ENCODE measurements at places on chromosomes 4 and X.

- DNase-seq = peak; percentile 23
Measured at GRCh38 chrX:46447384-46447783, 97.8 kb downstream of the ZNF674 start.

DNA sequence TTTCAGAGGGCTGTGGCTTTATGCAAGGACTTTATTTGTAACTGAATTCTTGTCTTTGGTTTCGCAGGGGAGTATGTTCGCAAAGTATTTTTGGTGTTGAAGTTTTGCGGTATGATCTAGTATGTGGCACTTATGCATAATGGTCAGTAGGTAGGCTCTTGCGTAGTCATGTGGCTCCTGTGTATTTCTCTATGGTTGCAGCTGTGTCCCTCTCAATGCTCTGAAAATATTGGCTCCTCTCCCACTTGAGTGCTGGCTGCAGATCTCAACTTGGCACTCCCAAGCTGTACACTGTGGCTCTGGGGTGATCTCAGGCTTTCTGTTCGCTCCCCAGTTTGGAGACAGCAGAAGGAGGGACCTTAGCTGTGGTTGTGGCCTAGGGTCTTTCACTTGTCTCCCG is 24.8 kb downstream of the ARMCX5 start:
- DNase-seq = no peak

- no peak for DNase-seq
Measured at GRCh38 chrX:38982370-38982769, 181.1 kb downstream of the MID1IP1 start.

GRCh38 chrX:120790118-120790517 is 85.5 kb downstream of the CT47B1 start:
- peak; percentile 86 for DNase-seq

DNA sequence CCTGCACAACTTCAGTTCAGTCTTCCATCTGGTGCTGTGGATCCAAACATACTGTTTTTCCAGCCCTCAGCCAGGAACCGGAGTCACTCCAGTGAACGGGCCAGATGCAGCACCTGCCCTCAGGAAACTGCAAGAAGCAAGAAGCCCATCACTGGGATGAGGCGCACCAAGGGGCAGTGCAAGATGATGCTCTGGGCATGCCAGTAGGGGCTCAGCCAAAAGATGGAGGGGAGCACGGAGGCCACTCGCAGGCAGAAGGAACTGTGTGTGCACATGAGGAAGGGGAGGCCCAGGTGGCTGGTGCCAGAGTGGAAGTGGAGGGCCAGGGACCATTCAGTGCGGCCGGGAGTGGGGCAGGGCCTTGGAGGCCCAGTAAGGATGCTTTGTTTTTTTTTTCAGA is 161.7 kb upstream of the MAMLD1 start:
- no peak for DNase-seq

- DNase-seq = no peak
Measured at GRCh38 chrX:110317061-110317819, 645 bp downstream of the AMMECR1 start.

GRCh38 chr4:145843148-145843547 is 95.5 kb downstream of the ZNF827 start:
- peak; percentile 89 for DNase-seq

GRCh38 chr4:138392751-138393308 is 150.7 kb upstream of the SLC7A11 start:
- no peak for DNase-seq

DNA sequence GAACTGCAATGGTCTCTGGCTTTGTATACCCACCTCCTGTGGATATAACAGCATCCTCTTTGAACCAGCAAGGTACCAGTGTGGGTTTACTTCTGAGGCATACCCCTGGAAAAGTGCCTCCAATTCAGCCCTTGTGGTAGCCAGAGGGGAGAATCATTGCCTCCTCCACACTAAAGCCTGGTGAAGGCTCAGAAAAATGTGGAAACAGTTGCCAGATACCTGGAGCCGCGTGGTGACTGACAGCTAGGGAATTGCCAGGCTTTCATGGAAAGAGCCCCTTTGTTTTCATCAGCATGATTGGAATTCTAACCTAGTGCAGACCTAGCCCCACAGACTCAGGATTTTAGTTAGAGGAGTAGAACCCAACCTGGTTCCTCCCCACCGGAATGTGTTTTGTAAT is 168.6 kb upstream of the KLF3 start:
- DNase-seq = no peak

DNA sequence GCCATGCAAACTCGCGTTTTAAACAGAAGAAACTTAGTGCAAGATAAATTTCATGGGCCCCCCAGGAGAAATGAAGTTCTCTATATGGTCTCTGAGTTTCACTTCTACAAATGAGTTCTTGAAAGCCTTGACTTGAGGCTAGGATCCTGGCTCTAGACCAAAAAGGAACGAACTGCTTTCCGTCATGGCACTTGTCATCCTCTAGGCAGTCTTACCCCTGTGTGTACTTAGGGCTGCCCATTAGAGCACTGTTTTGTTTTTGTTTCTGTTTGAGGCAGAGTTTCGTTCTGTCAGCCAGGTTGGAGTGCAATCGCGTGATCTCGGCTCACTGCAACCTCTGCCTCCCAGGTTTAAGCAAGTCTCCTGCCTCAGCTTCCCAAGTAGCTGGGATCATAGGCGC is 29.0 kb downstream of the RNF4 start:
- no peak for DNase-seq

GRCh38 chr4:2817701-2818350 is 24.9 kb downstream of the SH3BP2 start:
- no peak for DNase-seq

DNA sequence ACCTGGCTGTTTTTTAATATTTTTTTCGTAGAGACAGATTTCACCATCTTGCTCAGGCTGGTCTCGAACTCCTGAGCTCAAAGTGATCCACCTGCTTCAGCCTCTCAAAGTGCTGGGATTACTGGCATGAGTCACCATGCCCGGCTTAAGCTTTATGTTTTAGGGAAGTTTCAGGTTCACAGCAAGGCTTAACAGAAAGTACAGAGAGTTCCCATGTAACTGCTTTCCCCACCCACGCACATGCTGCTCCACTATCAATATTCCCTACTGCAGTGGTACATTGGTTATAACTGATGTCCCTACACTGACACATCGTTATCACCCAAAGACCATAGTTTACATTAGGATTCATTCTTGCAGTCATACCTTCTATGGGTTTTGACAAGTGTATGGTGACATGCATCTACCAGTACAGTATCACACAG is 62.7 kb downstream of the PRPS1 start:
- DNase-seq = no peak

DNA sequence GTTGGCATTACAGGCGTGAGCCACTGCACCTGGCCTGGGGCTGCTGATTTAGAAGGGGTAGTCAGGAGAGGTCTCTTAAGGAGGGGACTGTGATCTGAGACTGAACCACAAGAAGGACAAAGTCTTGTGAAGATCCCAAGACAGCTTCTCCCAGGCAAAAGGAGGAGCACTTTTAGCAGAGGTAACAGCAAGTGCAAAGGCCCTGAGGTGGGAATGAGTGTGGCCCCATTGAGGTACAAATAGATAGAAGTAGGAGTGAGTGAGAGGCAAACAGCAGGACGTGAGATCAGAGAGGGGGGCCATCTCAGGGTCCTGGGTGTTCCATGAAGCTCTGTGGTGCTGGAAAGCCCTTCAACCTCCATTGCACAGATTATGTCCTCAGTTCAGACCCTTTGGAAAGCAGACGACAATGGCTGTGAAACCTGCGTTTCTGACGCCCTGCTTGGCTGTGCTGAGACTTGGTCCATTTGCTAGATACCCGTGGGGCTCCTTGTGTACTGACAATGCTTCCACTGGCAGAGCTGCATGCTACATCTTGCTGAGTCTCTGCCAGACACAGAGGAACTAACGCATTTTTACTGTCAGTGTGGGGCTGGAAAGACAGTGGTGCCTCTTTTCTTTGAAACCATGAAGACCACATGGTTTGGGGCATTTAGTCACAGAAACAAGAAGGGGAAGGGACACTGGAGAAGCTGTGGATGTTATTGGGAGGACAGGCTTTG is 1.3 kb upstream of the CCKAR start:
- DNase-seq = no peak

DNA sequence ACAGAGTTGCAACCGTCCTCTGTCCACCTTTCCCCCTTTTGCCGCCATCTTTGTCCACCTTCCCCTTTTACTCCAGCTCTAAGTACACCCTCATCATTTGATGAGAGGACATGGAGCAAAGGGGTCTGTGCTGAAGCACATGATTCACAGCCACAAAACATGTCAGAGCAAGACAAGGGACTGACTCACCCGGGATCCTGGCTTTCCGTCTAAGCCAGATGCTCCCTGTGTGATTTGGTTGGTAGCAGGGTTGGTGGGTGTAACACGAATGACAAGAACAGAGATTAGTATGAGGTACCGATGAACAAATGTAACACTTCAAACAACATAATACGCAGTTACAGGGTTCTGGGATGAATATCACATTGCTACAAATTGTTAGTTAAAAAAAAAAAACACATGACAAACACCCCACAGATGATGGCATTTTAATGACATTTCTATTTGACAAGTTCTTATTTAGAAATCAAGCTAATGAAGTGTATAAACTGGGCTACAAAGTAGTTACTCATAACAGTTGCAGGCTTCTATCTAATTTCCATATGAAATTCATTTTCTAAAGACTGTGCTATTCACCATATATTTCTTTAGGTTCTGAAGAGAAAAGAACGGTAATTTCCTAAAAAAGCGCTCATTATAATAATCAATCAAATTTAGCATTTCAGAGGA is 71.4 kb upstream of the ETNPPL start:
- DNase-seq = peak; percentile 37

DNA sequence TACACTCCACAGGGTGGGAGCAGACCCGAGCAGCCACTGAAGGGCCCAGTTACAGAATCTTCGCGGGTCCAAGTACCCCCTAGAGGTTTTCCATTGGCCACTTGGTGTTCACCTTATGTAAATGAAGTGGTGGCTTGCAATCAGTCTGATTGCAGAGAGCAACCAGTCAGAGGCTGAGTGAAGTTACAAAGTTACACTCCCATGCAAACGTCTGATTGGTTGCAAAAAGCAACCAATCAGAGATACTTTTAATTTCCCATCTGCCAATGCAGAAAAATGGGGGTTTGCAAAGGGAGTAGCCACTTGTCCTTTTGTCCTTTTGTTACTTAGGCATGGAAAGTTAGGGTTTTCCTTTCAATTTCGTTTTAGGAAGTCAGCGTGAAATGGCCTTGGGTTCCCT is 27.0 kb upstream of the NKAP start:
- no peak for DNase-seq

- no peak for DNase-seq
Measured at GRCh38 chrX:45954026-45954425, 591.2 kb downstream of the ZNF674 start.

- no peak for DNase-seq
Measured at GRCh38 chrX:45031830-45032378, 158.9 kb downstream of the KDM6A start.

DNA sequence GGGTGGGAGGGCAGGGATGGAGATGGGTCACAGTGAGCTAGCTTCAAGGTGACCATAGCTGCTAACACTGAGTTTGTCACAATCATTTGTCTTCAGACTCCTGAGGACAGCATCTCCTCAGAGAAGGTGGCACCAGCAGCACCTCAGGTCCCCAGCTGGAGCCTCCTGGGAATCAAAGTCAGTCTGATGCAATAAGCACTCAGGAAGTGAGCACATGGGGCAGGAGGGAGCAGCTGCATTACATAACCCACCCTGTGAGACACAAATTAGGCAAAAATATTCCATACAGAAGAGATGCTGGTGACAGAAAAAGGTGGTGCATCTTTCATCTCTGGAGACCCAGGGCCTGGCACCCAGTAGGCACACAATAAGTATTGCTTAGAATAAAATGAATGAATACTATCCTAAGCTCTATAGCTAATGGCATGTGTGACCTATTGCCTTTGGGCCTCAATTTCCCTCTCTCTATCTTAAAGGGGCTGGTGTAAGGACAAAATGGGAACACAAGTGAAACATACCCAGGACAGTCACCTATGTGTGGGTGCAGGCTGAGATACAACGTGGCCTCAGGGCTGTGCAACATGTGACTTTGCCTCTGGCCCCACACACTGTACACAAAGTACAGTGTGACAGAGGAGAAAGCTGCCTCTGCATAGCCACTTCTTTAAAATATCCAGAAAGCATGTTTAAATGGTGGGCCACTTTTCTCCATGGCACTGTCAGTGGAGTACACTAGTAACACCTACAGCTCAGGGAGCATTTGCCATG is 37.1 kb downstream of the SLC39A8 start:
- DNase-seq = peak; percentile 57

DNA sequence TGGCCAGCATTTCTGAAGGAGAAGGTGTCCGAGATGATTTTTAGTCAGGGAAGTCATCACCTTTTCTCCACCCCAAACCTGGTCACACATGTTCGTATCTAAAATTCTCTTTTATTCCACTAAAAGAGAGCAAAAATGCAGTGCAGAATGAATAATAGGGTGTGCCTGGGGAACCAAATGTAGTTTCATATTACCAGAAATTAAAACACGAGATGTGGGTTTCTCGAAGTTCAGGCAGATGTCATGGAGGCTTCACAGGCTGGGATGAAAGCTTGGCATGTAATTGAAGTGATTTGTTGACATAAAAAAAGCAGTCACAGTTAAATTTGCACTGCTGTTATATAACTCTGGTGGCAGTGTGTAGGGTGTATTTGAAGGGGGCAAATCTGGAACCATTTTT is 165.5 kb upstream of the PDE5A start:
- DNase-seq = no peak

GRCh38 chrX:100700809-100701208 is 31.1 kb downstream of the SYTL4 start:
- no peak for DNase-seq

DNA sequence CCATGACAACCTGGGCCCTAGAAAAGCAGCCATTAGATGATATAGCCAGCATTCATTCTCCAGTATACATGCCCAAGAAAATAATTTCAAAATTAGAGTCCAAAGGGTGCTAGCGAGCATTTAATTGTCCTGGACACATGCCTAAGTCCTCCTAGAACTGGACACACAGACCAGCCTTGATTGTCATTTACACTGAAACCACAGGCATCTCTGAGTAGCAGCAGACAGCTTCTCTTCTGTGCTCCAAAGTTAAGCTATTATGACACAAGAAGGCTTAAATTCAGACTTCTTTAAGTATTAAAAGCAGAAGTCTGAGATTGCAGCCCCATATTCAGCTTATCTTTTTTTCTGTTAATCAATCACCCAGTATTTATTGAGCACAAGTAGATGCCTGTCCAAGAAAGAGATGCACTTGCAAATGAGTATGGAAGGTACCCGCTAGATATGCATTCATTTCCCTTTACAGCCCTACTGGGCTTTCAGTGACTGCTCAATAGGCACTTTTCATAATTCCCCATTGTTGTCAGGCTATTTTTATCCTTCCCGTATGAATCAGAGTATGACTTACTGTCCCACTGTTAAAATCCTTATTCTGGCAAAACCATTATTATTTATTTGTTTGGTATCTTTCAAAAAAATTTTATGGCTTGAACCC is 374.1 kb downstream of the FBXW7 start:
- peak; percentile 26 for DNase-seq

DNA sequence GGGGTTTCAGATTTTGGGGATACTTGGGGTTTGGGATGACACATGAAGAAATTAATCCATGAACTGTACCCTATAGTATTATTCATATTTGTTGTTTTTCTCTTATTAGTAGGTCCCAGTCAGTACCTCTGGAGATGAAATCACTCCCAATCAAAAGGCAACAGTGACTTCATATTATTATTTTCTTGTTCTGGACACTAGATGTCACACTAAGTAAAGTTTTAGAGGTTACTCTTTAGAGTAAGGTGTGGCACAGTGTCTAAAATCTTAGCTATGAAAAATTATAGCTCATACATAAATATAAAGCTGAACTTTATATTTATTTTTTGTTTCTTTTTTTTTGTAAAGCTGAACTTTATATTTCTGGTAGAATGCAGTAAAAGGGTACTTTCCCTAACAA is 35.1 kb downstream of the FAM114A1 start:
- DNase-seq = peak; percentile 45

- DNase-seq = peak; percentile 56
Measured at GRCh38 chr4:141541851-141542250, 94.5 kb upstream of the IL15 start.

Data from fibroblast of pulmonary artery (primary cell).